ENCODE measurements at places on chromosomes 1 and 21.

GRCh38 chr21:25688275-25689155 lies 46.2 kb downstream of the ATP5PF start:
- DNase-seq: no peak

DNA sequence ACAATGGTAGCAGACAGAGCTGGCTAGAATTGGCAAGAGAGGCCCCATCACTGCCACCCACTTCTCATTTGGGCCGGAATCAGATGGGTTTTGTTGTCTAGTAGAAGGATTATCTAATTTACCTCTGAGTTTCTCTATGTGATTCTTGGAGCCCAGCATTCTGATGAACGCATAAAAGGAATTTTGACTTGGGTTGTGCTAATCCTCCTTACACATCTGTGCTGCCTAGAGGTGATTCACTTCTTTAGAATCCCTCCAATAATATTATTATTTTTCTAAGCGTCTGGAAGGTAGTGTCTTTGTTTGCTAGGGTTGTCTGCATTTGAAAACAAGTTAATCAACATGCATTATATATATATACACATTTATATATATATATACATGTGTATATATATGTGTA lies 118.1 kb downstream of the RUNX1 start:
- DNase-seq: no peak

DNA sequence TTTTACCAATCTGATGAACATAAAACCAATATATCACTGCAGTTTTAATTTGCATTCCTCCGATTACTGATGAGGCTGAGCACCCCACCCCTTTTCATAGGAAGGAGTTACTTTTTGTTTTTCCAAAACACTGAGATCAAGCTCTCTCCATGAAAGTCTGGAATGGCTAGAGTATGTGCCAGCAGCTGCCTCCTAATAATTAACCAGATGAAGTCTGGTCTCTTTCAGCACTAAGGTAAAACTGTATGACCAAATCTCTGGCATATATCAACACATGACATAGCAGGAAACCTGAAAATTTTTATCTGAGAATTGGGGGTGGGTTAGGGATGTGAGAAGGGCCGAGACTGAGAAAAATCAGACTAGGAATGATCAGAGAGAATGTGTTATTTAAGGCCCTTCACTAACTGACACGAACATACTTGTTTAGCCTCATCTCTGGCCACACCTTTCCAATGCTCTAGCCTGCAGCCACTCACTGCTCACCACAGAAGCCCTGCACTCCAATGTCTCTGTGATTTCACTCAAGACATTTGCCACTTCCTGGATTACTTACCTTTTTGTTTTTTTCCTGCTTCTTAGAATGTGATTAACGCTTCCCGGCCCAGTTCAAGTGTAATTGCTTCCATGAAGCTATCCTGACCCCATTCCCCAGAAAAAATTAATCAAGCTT lies 34.7 kb downstream of the WASF2 start:
- DNase-seq: no peak

GRCh38 chr1:169572187-169572586 lies 14.1 kb downstream of the F5 start:
- DNase-seq: no peak

- DNase-seq: no peak
Measured at GRCh38 chr1:227447531-227447990, 115.8 kb upstream of the ZNF678 start.

GRCh38 chr1:30601316-30602085 lies 121.9 kb downstream of the MATN1 start:
- DNase-seq: no peak

GRCh38 chr1:91511386-91511785 lies 10.7 kb downstream of the CDC7 start:
- no peak for DNase-seq

DNA sequence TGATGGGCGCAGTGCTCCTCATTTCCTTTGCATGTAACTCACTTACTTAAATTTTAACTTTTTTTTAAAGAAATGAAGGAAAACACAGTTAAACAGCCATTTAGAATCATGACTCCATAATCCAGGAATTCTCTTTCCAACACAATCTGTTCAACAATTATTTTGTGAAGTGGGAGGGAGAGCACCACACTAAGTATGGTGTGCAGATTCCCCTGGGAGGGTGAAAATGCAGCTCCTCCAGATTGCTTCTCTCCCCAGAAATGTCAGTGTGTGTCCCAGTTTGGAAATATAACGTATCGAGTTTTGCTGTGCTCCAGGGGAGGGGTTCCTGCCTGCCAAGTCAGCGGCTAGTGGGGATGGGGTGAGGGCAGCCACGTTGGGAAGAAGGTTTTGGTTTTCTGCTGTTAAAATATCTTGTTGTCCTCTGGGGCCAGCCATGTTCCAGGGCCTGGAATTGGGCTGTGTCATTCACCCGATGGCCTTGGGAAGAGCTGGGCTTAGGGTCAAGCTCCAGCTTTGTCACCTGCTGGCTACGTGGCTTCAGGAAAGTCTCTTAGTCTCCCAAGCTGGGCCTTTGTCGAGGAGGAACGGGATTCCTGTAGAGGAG lies 17.3 kb upstream of the DISP3 start:
- no peak for DNase-seq

GRCh38 chr1:54229281-54229891 lies 29.4 kb downstream of the MRPL37 start:
- no peak for DNase-seq

DNA sequence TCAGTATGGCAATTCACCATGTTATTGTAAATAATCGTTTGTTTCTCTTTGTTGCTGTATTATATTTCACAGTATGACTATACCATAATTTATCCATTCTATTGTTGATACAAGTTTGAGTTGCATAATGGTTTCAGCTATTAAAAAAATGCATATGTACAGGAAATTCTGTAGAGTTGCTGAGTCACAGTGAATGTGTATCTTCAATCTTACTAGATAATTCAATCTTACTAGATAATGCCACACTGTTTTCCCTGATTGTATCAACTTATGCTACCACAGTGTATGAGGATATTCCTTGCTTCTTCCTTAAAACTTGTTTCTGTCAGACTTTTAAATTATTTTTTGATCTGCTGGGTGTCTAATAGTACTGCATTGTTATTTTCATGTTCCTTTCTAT lies 3.5 kb upstream of the COA6 start:
- no peak for DNase-seq

GRCh38 chr1:31238612-31238985 lies 1.1 kb downstream of the NKAIN1 start:
- DNase-seq: no peak

DNA sequence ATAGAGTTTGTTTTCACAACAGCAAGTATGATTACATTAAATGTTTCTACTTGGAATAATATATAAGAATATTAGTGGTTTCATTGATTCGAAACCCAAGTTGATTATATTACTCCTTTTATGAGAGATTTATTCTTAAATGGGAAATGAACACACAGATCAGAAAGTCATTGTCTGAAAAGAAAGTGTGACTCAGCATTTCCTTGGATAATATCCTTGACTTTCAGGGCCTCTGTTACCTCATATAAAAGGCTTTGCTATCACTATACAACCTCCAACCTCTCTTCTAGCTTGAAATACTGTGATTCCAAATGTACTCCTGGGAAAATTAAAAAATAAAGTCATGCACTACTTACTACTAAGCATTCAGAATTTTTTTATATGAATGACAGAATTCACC lies 295.3 kb upstream of the LYPLAL1 start:
- DNase-seq: no peak

GRCh38 chr1:165228676-165229075 lies 127.8 kb downstream of the LMX1A start:
- DNase-seq: no peak

- no peak for DNase-seq
Measured at GRCh38 chr1:54517496-54517895, 30.5 kb upstream of the ACOT11 start.

GRCh38 chr1:96842215-96842614 lies 120.6 kb downstream of the PTBP2 start:
- no peak for DNase-seq

DNA sequence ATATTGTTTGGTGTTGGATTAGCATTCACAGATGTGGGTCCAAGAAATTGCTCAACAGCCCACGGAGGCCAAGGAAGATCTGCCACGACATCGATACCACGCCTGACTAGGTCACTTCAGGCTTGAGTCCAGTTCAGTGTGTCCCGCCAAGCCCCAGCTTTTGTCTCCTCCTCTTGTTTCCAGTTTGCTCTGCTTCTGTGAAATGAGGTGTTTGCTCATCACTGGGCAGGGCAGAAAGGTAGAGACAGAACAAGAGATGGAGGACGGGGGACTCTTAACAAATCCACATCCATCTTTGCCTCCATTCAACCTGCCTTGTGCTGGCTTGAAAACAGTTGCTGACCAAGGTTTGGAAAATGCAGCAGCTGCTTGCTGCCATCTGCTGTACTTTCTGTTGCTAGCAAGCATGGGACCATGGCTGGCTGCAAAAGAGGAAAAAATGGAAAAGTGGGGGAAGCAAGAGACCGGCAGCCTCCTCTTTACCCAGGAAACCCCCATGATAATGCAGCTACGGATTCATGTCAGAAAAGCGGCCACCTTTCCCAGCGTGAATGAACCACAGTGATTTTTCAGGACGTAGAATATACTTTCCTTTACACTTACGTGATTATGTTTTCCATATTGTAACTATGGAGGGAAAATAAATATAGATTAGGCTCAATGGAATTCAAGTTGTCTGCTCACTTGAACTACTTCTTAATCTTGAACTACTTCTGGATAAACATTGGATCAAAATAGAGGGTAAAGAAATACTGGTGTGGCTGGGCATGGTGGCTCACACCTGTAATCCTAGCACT lies 80.2 kb upstream of the GREM2 start:
- DNase-seq: no peak

- no peak for DNase-seq
Measured at GRCh38 chr1:59937636-59938210, 11.2 kb upstream of the CYP2J2 start.

DNA sequence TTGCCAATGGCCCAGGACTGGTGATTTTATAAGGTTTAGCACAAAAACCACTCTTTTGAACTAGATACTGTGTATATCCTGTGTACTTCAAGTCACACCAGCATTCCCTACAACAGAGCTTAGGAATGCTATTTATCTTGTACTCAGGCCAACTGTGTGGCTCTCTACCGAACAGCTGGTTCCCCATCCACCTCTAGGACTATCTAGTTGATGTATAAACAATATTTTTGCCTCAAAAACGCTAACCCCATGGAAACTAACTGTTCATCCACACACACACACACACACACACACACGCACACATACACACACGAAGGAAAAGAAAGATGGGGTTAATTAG lies 28.7 kb upstream of the SLC45A3 start:
- DNase-seq: no peak

DNA sequence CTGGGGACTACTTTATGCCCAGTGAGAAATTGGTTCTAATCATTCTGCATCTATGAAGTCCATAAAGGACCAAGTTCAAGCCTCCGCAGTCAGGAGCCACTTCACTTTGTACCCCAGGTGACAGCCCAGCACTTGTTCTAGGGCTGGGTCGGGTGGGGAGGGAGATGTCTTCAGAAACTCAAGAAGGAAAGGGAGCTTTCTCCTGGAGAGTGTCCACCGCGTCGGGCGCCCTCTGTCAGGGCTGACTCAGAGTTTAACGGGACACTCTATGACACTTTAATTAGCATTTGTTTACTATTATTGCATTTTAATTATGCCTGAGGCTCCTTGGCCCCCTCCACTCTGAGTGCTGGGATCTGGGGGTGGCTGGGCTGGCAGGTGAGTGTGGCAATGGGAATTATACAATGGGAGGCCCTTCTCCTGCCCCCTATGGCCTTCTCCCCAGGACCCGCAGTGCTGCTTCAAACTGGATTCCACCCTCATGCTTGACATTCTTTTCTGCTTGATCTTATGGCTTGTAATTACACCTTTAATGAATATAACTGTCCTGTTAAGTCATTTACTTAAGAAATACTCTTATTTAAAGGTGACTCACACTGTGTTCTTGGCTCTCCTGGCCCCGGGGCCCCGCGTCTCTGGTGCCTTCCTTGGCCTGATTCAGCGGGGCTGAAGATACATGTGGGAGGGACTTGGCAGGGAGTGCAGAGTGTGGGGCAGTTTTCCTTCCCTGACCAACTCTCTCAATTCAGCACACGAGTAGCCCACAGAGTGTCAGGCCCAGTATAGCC lies 136.6 kb downstream of the PLXNA2 start:
- no peak for DNase-seq

DNA sequence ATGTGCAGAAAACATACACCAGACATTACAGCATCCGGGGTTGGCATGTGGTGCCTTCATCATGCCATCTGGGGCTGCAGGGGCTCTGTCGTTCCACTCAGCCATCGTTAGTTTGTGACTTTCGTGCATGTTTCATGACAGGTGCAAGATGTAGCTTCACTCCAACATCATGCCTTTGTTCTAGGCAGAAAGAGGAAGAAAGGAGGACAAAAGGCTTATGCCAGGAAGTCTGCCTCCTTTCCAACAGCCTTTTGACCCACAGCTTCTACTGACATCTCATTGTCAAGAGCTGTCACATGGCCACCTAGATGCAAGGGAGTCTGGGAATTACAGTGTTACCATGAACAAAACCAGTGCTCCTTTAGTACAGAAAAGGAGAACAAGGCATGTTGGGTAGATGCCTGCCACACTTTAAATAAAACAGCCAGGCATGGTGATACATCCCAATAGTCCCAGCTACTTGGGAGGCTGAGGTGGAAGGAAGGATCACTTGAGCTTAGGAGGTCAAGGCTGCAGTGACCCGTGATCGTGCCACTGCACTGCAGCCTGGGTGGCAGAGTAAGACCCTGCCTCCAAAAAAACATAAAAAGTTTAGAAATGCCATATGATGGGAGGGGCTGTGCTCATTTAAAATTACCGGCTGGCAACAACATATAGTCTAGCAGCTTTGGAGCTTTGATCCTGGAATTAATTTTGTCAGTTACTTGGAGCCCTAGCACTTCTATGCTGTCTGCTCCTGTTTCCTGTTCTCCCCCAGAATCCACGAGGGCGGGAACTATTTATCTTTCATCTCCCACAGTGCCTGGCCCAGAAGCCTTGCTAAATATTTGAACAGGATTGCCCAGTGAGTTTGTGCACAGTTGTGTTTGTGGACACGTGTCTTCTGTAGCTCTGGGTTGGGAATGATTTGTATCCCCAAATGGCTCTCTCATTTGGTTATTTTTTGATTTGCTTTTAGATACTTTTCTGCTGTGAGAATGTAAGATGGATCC lies 7.4 kb downstream of the DOP1B start:
- DNase-seq: no peak

- DNase-seq: no peak
Measured at GRCh38 chr1:235069176-235069575, 59.5 kb downstream of the TOMM20 start.
